ENCODE measurements at places on chromosomes 1 and 21.

DNA sequence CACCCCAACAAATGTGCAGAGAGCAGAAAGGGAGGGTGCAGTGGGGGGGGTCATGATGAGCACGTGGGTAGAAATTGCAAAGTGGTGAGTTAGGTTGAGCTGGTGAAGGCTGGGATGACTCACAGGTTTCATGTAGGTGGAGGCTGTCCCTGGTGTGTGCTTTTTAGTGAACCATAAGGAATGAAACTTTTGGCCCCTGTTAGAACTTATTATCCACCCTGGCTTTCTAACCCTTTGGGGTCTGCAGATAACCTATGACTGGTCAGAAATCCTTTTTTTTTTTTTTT is 46.9 kb downstream of the DOP1B start:
- no peak for DNase-seq

DNA sequence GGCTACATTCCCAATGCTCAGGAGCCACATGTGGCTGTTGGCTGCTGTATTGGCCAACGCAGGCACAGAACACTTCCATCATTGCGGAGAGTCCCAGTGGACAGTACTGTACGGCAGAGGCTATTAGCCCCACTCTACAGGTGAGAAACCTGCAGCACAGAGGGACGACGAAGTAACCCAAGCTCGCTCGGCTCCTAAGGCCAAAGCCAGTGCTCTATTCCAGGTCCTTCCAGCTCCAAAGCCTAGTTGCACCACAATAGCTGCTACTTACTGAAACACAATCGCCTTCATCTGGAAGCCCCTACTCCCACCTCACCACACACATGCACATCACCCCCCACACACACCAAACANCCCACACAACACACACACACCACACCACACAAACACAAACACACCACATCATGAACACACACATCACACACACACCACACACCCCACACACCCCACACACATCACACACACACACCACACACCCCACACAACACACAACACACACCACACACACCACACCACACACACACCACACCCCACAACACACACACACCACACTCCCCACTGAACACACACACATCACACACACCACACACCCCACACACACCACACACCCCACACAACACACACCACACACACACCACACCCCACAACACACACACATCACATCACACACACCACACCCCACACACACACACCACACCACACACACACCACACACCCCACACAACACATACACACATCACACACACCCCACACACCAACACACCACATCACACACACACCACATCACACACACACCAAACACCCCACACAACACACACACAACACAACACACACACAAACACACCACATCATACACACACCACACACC is 3.2 kb downstream of the LYPD8 start:
- DNase-seq = no peak

- DNase-seq = no peak
These were observed 59.2 kb downstream of the VCAM1 start for GRCh38 chr1:100778748-100779147.

GRCh38 chr1:185295091-185295490 is 22.0 kb downstream of the IVNS1ABP start:
- DNase-seq = no peak

DNA sequence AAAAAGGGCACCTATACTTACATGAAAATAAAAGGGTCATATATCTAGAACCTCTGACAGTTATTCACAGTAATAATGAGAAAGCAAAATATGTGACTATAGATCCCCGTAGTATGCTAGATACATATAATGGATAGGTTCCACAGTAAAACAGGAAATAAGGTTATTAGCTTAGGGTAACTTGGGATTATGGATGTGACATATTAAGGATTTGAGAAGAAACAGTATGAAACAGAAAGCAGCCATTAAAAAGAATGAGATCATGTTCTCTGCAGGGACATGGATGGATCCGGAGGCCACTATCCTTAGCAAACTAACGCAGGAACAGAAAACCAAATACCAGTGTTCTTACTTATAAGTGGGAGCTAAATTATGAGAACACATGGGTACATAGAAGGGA is 1547.3 kb downstream of the BRINP3 start:
- no peak for DNase-seq

DNA sequence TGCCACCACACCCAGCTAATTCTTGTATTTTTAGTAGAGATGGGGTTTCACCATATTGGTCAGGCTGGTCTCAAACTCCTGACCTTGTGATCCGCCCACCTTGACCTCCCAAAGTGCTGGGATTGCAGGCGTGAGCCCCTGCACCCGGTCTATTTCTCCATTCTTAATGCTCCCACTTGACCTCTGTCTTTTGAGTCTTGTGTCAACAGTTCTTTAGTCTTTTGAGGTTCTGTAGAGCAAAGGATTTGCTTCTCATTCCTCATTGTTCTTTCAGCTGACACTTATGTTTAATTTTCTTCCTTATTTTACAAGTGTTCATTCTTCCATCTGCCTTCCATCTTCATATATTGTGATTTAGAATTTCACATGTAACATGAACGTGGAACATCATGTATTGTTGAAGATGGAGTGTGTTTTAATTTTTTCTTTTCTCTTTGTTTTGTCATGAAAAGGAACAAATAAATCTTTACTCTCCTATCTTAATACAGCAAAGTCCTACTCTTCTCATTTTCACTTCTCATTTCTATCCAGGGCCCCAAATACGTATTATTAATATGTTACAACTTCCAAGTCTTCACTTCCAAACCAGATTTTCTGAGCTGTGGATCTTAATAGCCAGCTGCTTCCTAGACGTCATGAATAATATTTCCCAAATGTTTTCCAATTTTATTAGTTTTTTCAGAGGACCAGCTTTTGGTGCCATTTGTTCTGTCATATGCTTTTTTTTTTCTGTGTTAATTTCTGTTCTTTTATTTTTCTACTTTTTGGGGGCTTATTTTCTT is 16.9 kb downstream of the MTF2 start:
- no peak for DNase-seq

GRCh38 chr1:109619576-109620400 is at the start of the genes AMPD2 and GNAT2:
AMPD2 (plus strand) TSS chr1:109619837; CDS start chr1:109621176, 1,339 bp downstream.
GNAT2 (minus strand) TSS chr1:109619616; CDS start chr1:109612870, 6,746 bp downstream.
- DNase-seq = peak; percentile 73

- no peak for DNase-seq
These were observed 1.6 kb upstream of the OR10T2 start for GRCh38 chr1:158400871-158401270.

All from NCI-H2171 (cell line).